Brain microvascular endothelial cell (primary cell): ENCODE measurements at places on chromosomes 2 and 18.

- no peak for DNase-seq
Observed at GRCh38 chr2:67340133-67341011, 56.8 kb upstream of the ETAA1 start.

DNA sequence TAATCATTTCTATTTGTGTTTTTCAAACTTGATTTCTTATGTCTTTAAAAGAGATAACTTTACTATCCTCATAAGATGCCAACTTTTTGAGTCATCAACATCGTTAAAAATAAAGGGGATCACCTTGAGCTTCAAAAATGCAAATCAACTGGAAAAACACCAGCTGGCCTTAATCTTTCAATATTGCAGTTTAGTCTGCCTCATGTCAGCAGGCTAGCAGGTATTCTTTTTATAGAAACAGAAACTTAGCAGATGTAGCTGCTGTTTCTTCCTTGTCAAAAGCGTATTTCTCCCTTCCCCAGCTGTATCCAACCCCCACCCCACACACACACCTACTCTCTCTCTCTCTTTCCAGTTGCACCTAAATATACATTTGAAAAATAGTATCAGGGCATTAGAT lies 154.1 kb upstream of the ZNF804A start:
- no peak for DNase-seq

DNA sequence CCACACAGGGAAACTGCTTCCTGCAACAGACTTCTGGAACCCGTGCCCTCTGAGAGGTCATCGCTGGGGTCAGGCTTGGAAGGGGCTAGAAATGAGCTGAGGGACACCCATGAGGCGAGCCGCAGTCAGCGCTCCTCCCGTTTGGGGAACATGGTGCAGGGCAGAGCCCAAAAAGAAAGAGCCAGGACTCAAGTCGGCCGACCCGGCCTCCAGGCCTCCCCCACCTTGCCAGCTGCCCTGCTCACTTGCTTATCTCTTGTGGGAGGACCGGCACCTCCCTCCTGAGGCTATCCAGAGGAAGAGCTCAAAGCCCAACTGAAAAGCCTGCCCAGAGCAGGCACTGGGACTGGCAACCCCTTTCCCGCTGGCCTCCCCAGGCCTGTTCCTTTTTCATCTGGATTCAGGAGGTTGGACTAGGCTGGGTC lies 43.6 kb downstream of the SCTR start:
- DNase-seq = no peak

GRCh38 chr18:57258131-57258777 lies 94.1 kb upstream of the ST8SIA3 start:
- DNase-seq = no peak

DNA sequence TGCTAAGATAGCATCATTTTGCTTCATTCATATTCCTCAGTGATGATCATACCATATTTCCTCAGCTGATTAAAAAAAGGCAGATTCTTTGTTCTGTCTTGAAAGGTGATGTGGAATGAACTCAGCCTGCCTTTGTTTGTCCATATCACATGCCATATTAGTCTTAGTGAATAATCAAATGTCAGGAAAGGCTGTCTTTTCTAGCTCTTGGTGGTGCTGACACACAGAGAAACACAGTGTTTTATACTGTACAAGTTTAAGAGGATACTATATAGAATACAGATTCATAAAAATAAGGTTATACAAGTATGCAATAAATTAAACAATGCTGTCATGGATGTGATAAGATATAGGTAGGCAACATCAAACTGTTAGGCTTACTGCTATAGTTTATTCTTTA lies 97.1 kb upstream of the FAM98A start:
- no peak for DNase-seq

DNA sequence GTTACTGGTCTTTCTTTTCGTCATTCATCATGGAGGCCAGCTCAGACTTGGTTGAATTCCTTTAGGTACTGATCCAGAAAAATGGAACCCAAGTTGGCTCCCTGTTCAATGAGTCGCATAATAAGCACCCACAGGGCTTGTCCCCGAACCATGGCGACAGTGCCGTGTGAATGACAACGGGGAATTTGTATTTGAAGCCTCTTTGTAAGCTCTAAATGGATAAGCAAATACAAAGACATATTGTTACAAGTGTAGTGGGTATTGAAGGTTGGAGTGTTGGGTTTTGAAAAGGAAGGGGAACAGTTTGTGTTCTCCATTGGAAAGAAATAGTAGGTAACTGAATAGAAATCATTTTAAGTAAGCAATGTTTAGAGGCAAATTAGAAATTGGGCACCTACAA lies 288.9 kb downstream of the SLC4A3 start:
- no peak for DNase-seq

GRCh38 chr2:110853516-110853915 lies 121.1 kb downstream of the ACOXL start:
- peak; percentile 27 for DNase-seq

DNA sequence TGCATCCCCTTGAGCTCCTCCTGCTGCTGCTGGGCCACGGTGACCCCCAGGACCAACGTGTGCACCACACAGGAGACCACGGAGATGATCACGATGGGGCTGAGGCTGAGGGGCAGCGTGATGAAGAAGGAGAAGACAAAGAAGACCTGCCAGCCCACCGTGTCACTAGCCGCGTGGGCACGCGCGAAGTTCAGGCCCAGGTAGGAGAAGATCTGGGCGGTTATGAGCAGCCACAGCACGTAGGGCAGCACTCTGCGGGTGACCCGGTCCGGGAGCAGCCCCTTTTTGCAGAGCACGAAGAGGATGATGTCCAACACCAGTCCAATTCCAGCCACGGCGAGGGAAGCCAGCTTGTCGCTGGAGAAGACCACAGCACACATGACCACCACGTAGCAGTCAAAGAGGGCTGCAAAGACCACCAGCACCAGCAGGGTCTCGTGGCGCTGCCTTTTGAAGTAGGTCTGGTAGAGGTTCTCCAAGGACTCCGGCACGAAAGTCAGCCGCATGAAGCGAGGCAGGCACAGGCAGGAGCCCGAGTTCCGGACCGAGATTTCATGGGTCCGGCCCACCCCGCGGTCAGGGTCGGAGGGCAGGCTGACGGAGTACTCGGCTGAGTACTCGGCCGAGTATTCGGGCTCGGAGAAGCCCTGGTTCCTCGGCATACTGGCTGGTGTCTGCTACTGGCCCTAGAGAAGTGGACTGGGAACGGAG lies 1.6 kb downstream of the ADCY3 start:
- no peak for DNase-seq

GRCh38 chr2:26807788-26808460 lies 22.1 kb downstream of the CENPA start:
- DNase-seq = no peak

GRCh38 chr2:64367444-64368232 lies 86.3 kb upstream of the LGALSL start:
- no peak for DNase-seq

- no peak for DNase-seq
Observed at GRCh38 chr2:240713071-240713927, 21.6 kb downstream of the AQP12A start.

DNA sequence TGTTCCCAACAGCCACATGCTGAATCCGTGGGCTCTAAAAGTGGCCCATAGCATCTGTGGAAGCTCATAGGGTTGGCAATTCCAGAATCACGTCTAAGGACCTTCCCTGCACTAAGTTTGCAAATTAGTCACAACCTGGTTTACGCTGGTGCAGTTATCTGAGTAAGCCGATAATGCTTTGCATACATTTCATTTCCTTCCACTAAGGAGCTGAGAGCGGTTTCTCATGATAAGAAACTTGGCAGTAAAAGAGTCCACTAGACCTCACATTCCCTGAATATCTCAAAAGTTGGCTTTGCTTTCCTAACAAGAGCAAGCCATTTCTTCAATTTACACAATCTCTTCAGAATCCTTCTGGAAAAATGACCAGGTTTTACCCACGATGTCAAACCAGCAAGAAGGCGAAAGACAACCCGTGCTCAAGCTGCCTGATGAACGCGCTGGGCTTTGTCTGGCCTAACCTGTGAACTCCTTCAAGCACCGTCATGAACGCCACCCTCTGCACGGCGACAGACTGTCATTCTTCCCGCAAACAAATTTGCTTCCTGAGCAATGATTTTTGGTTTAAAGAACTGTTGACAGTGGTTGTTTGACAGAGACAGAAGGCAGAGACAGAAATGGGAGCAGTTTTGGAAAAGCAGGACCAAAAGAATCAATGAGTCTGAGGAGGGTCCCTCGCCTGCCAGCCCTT lies 73.0 kb upstream of the COPS8 start:
- peak; percentile 78 for DNase-seq
